ENCODE measurements at places on chromosomes 2 and 18.

DNA sequence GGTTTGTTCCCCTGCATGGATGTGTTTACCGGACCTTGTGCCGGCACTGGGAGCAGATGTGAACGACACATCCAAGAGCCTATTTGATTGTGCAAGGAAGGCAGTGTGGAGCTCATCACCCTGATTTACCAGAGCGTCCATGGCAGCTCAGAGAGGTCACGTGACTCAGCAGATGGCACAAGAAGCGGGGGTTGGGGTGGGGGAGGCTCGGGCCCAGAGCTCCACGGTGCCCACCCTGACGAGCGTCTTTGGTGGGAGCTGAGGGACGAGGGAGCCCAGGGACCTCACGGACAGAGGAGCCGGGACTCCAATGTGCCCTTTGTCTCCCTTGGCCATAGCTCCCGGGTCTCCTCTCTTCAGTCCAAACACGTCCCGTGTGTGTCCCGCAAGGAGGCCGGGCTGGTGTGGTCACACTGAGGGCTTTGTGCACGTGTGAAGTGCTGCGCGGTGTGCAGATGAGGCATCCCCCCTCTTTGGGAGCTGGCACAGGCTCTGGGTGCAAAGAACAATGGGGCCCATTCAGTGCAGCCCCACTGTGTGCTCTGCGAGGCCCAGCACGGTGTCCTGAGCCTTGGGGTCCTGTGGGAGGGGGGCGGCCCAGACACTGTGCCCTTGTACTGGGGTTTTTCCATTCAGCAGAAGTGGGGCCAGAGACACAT, 15.5 kb downstream of the KCNIP3 start:
- DNase-seq = no peak

DNA sequence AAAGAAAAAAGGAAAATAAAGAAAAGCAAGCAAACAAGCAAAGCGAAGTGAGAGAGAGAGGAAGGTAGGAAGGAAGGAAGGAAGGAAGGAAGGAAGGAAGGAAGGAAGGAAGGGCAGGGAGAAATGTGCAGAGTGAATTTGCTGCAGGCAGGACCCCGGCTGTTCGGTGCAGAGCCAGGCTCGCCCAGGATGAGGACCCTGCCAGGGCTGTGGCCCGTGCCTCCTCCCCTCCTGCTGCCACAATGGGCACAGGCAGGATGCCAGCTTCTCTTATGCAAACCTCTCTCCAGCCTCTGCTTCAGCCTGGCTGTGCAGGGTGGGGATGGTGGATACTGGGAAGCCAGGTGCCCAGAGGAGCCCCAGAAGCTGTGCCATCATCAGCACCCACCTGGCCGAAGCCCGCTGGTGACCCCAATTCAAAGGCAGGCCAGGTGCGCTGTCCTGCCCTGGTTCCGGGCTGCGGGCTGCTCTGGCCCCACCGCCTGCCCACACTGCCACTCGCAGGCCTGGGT, 3.2 kb downstream of the GPR17 start:
- DNase-seq = no peak

DNA sequence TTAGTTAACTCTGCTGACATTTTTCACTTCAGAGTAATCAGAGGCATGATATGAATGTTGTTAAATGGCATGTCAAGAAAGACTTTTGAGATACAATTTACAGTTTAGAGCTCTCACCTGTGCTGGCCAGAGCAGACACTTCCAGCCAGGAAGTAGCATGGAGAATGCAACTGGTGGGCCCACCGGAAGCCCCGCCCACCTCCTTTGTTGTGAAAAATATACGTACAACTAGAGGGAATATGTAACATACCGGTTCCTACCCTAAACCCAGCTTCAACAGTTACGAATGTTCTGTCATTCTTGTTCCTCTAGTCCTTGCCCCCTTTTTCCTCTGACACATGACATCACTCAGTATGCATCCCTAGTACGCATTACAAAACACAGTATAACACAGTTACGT, 70.2 kb upstream of the ITM2C start:
- DNase-seq = peak; percentile 42

GRCh38 chr2:238075397-238075796, 14.6 kb downstream of the SCLY start:
- DNase-seq = no peak

DNA sequence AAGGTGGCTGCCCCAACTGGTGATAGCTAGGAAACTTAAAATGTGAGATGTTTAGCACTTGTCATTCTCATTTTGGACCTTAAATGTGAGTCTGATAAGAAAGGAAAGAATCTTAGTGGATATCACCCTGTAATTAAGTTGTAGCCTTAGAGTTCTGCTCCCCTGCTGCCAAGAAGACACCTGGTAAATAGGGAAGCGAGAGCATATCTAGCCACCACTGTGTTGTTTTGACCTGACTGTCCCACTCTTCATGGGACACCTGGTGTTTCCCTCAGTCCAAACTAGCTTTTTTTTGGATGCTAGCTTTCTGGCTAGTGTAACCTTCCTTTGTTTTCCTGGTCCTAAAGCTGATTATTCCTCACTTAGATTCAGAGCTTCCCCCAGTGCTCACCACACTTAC, 357.6 kb downstream of the RAD51AP2 start:
- no peak for DNase-seq
